ENCODE measurements at places on chromosomes 2 and 18. TPM values are rescaled to one million over a fixed set of nuclear protein-coding genes. Genes with fewer than 3 reads are reported as not detected.

DNA sequence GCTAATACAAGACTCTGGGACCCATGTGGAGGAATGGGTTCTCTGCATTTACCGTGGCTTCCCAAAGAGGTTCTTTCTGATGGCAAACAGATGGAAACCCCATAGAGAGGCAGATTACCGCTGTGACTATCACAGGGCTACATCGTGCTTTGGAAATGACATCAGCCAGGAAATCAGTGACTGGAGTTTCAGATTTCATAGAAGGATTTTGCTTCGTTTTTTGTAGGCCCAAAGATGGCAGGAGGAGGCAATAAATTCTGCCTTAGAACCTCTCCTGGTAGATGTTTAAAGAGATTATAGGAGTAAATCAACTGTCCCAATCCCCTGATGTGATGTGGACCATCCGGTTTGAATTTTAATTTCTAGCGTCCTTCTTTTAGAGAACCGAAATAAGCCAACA is 214.1 kb downstream of the AGPS start:
- no peak for DNase-seq

DNA sequence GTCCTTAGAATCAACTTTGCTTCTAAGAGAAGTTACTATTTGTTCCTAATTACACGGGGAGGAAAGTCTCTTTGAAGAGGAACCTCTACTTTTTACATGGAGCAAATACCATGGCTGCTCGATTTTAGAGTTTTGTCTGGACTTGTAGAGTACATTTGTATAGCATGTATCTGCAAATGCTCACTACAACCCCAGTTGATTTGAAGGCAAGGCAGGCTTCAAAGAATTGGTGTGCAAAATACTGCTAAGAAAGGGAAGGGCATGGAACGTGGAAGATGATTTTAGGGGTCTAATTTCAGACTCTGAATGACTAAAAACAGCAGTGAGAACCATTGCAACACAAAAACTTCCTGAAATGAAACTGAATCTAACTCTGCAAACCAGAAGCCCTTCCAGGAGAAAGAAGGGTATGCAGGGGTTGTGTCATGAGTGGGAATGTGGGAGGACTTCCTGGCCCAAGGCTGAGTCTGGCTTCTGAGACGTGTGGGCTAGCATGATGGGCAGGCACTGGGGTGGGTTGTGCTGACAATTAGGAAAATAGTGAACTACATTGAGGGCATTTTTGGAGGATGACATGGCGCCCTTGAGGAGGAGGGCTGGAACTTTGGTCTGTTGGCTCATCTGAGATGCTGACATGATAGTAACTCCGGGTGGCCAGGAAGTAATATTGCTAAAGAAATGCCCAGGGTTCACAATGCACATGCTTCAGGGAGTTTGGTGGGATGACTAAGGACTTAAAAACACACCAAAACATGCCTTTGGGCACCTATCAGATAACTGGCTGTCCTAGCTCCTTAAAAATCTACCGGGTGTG is 18.9 kb upstream of the IL1R2 start:
- no peak for DNase-seq

GRCh38 chr2:55418072-55418471 is 1.6 kb downstream of the CCDC88A start:
- DNase-seq: no peak

DNA sequence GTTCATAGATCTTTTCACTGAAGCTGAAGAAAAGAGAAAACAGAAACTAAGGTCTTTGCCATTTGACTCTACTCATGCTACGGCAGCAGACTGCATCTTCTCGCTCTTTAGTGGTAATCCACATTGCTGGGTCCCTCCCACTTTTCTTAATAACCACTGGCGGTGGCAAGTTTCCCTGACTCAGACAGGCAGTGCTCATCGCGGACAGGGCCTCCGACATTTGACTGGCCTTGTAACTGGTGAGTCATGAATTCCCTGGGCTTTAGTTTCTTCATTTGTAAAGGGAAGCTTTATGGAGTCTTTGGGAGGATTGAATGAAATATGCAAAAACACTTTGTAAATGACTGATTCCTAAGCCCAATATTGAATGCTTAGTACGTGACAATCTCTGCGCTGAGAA is 238.2 kb upstream of the RBBP8 start:
- DNase-seq: no peak

- no peak for DNase-seq
Measured at GRCh38 chr2:133371286-133371685, 197.0 kb downstream of the NCKAP5 start.

- DNase-seq: peak; percentile 22
Measured at GRCh38 chr2:11998218-11998617, 251.8 kb downstream of the LPIN1 start.

- DNase-seq: no peak
Measured at GRCh38 chr2:144944546-144945220, 424.8 kb upstream of the ZEB2 start.

DNA sequence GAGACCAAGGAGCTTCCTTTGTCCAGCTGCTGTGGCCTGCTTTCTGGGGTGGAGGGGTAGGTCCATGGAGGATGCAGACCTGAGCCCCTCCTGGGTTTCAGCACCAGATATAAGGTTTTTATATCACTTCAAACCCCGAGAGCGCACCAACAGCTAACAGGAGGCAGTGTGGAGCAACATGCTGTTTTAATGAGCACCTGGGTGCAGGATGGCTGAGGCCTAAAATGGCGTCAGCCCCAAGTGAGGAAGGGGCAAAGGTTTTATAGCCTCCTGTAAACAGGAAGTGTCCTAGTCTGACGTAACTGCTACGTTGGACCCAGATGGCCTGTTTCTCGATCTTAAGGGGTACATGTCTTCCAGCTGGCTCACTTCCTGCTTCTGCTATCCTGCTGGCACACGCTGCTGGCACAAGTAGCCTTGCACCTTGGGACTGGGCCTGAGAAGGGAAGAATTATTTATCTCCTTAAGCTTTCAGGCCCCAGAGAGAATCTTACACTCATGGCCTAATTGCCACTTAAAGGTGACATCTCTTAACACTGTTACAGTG is 11.4 kb upstream of the REG1B start:
- peak; percentile 59 for DNase-seq

- no peak for DNase-seq
Measured at GRCh38 chr18:11081009-11081532, 68.3 kb downstream of the PIEZO2 start.

GRCh38 chr2:191195021-191195420 is 44.2 kb upstream of the STAT4 start:
- no peak for DNase-seq

- DNase-seq: no peak
Measured at GRCh38 chr18:31042406-31043181, at the start of gene DSC3. Gene DSC3 (minus strand): TSS chr18:31042742. CDS start chr18:31042660, 82 bp downstream.

DNA sequence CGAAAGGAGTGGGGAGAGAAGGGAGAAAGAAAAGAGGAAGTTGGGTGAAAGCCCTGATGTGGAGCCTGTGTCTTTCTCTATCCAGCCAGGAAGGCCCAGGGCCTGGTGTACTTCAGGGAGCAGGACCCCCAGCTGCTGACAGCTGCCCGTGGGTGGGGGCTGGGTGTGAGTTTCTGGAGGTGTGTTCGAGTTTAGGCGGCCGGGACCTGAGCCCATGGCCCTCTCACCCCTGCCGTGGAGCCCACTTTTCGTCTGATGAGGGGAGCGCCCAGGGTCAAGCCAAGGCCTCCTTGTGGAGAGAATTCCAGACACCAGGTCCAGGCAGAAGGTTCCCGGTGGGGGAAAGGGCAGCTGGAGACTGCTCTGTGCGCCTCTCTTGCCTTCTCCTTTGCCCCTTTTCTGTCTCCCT is 2.2 kb downstream of the SIX3 start:
- no peak for DNase-seq

GRCh38 chr18:11497585-11497984 is 111.8 kb upstream of the SLC35G4 start:
- DNase-seq: no peak

- peak; percentile 46 for DNase-seq
Measured at GRCh38 chr2:9720352-9721093, 89.7 kb upstream of the YWHAQ start.

DNA sequence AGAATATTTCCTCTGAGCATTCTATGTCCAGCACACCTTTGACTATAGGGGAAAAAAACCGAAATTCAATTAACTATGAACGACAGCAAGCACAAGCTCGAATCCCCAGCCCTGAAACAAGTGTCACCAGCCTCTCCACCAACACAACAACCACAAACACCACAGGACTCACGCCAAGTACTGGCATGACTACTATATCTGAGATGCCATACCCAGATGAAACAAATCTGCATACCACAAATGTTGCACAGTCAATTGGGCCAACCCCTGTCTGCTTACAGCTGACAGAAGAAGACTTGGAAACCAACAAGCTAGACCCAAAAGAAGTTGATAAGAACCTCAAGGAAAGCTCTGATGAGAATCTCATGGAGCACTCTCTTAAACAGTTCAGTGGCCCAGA is 79.4 kb upstream of the FAM117B start:
- DNase-seq: no peak

DNA sequence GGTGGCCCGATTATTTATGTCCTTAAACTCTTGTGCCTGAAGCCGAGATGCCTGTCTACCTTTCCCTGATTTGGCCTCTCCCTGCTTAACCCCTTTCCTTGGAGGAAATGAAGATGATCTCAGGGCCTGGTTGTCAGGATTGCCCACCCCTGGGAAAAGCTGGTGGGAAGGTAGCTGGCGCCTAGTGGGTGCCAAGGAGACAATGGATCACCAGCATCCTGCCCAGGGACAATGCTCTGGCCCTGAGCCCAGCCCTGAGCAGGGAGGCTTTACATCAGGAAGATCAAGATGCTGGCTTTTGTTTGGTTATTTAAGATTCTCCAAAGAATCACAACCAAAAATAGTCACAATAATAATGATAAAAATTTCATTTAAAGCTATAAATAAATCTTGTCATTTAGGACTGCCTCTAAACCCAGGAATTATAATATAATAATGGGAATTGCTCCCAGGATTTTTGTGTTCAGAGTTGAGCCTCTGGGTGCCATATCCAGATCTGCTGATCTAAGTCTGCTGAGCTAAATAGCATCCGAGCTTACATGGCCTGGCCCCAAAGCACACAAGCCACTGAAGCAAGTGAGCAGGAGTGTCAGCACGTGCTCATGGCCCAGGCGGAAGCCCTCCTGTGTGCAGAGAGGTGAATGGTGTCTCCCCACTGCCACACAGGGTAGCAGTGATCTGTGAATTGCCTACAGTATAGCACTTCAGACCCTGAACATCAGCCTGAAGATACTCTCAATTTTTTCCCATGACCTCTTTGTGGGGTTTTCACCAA is 57.8 kb upstream of the MAP3K20 start:
- DNase-seq: no peak

DNA sequence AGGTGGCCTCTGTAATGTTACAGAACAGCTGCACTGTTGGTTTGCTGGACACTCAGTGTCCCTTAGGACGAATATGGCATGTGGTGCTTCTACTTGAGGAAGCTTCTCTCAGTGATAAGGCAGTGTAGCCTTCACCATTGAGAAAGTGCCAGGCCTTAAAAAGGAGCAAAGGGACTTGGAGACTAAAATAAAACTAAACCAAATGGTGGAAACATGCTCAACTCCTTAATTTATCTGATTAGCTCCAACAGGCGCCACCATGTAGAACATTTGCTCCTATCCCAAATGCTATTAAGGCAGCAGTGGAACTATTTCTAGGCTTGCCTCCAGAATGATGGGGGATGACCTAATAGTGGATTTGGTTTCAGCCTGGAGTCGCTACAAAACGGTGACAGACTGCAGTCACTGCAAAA is 77.5 kb upstream of the MYL1 start:
- DNase-seq: no peak

- no peak for DNase-seq
Measured at GRCh38 chr2:233836359-233836758, 18.0 kb downstream of the HJURP start.

- DNase-seq: no peak
Measured at GRCh38 chr2:201440182-201440581, 11.1 kb downstream of the TRAK2 start.

DNA sequence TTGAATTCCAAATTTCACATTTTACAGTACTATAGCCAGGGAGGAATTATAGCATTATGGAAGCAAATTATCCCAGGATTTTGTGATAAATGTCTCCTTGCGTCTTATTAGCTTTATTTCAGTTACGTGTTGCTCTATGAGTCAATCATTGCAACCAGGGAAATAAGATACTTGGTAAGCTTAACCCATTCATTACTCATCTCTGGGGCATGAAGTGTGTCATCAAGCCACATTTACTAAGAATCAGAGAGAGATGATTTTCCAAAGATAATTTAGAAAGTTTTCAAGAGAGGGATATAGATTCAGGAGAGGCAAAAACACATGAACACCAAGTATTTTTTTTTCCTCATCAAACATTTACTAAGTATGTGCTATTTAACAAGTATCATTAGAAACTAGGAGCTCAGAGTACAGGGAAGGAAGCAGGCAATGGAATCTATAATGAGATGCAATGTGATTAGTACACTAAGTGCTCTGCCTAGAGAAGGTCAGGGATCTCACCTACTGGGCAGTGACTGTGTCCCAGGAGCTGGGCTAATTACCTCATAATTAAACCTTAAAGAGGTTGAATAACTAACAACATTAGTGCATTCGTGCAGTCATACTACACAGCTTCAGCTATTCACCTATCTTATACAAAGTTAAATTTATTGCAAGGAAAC is 217.8 kb upstream of the NXPH2 start:
- DNase-seq: no peak

DNA sequence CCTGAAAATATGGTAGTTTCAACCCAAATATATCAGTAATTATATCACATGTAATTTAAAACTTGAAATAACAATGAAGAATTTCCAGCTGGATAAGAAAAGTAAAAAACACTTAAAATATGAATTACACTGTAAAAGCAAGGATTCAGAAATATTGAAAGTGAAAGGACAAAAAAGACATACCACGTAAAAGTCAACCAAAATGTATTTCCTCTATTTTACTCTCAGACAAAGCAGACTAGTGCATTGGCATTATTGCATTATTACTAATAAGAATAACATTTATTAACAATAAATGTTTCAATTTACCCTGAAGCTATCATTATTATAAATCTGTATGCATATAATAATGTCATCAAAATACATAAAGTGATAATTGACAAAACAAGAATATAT is 445.1 kb upstream of the TRIB2 start:
- peak; percentile 28 for DNase-seq

GRCh38 chr2:145652036-145652435 is 1132.1 kb upstream of the ZEB2 start:
- DNase-seq: no peak

Gene TBR1
- not detected for polyA plus RNA-seq

Gene DLX1
- not detected for polyA plus RNA-seq

Gene LRRTM1
- not detected for polyA plus RNA-seq

Gene UGT1A4
- polyA plus RNA-seq: not detected

Gene SCYGR8
- polyA plus RNA-seq: not detected

Gene PCARE
- polyA plus RNA-seq: not detected

Gene MYO1B
- polyA plus RNA-seq: 4.4 TPM

Gene TCF4
- 68.5 TPM for polyA plus RNA-seq
